ENCODE measurements at places on chromosomes 7 and 10. TPM values are rescaled to one million over a fixed set of nuclear protein-coding genes. Genes with fewer than 3 reads are reported as not detected.

LRMDA gene
- total RNA-seq, result 26.9 TPM

HOXA11 gene
- 0.09 TPM for total RNA-seq

SAP25 gene
- not detected for total RNA-seq

NCAPG2 gene
- total RNA-seq, result 5.8 TPM

GIMAP7 gene
- total RNA-seq, result 139 TPM

KCP gene
- not detected for total RNA-seq

MLXIPL gene
- not detected for total RNA-seq

CRHR2 gene
- total RNA-seq, result not detected

HIF1AN gene
- total RNA-seq, result 8.8 TPM

NPY4R gene
- total RNA-seq, result not detected
